ENCODE measurements at places on chromosomes 4 and X.

- DNase-seq, result no peak
Measured at GRCh38 chr4:111450867-111451266, 694.4 kb upstream of the FAM241A start.

DNA sequence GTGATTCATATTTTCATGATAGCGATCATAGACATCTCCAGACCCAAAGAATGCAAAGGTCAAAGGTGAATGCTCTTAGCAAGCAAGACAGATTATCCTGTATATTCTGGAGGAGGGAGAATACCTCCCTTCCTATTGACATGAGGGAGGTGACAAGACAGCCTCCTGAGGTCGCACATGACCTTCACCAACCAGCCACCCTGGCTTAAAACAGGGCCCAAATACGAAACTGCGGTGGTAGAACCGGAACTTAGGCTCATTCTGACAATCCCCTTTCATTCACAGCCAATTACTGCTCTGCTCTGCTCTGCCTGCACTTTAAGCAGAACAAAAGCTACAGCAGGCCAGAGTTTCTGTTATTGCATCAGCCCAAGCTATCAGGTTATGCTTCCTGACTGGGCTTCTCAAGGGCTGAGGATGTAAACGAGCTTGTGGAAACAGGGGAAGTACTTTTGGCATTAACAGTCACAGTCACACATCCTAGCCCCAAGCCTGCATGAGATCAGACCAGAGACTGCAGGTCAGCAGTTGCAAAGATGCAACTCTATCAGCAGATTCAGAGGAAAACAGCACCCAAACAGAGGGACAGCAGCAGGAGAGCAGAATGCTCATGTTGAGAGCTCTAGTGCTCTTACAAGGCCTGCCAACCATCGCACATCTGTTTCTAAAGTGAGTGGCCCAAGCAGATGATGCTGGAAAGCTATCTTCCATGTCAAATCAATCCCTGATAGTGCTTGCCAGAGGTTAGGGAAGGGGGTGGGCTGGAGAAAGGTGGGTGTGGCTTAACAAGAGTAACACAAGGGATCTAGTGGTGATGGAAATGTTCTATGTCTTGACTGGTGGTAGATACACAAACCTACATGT, 51.3 kb upstream of the MAP3K15 start:
- DNase-seq, result no peak

GRCh38 chr4:123649645-123650391, 253.2 kb downstream of the SPRY1 start:
- DNase-seq, result no peak

DNA sequence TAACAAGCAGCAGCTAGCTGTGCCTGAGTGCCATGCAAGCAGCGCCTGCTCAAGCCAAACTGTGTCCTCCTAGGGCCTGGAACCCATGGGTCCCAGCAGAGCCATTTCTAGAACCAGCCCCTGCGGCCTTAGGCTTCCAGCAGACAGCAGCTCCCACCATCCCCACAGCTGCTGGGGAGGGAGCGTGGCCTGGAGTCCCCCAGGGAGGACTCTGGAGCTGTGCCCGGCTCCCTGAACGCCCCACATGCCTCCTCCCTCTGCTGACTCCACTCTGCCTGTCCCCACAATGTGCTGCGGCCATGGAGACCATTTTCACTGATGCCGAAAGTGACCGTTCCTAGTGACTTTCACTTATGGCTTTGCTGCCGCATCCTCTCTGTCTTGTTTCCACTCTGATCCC, 45.9 kb downstream of the GAK start:
- DNase-seq, result no peak

GRCh38 chr4:109967798-109968520, 55.3 kb downstream of the EGF start:
- DNase-seq, result no peak

DNA sequence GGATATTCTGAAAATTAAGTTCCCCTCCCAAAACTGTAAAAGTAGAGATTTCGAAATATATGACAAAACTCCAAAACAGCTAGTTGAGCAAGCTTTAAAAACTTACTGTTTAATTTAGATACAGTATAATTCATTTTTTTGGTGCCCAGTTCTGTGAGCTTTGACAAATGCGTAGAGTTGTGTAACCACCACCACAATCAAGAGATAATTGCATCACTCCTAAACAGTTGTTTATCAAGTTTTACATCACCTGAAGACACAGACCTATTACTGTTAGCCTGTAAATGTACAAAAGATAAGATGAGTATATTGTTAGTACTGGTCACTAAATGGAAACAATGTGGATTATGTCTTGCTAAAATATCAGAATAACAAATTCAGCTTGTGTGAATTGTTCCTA, 62.3 kb downstream of the ALG13 start:
- no peak for DNase-seq
